ENCODE measurements at places on chromosomes 4 and X. TPM values are rescaled to one million over a fixed set of nuclear protein-coding genes. Genes with fewer than 3 reads are reported as not detected.

DNA sequence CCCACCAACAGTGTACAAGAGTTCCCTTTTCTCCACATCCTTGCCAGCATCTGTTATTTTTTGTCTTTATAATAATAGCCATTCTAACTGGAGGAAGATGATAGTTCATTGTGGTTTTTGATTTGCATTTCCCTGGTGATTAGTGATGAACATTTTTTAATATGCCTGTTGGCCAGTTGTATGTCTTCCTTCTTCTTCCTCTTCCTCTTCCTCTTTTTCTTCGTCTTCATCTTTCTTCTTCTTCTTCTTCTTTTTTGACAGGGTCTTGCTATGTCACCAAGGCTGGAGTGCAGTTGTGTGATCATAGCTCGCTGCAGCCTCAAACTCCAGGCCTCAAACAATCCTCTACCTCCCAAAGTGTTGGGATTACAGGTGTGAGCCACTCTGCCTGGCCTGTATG is 87.4 kb downstream of the CCDC160 start:
- no peak overlapping the region for H3K27ac ChIP-seq
- no peaks in the 10 kb centered on the region for H3K36me3 ChIP-seq
- H3K4me3 ChIP-seq: no peak overlapping the region
- no peaks in the 10 kb centered on the region for H3K27me3 ChIP-seq
- no peak for DNase-seq

GRCh38 chr4:59712470-59712869 is 1487.7 kb upstream of the ADGRL3 start:
- H3K4me1 ChIP-seq: no peaks in the 10 kb centered on the region
- no peaks in the 10 kb centered on the region for H3K27me3 ChIP-seq
- no peak overlapping the region for H3K27ac ChIP-seq
- DNase-seq: no peak

DNA sequence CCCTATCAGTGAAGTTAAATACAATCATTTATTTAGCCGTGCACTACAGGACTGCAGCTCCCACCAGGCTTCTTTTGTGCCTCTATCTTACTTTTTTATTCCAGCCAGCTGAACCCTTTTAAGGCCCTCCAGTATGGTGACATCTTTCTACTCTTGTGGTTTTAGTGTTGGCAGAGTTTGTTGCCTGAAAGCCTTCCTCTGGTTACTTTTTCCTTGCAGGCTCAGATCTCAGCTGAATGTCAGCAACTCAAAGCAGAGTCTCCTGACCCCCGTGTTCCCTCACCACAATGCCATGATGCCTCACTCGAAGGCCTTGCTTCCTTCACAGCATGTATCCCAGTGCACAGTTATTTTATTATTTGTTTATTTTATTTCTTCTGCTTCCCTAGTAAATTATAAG is 818.9 kb upstream of the LCORL start:
- no peaks in the 10 kb centered on the region for H3K4me1 ChIP-seq
- H3K4me3 ChIP-seq: no peak overlapping the region
- no peaks in the 10 kb centered on the region for H3K36me3 ChIP-seq
- H3K27me3 ChIP-seq: no peaks in the 10 kb centered on the region
- DNase-seq: no peak
- no peak overlapping the region for H3K27ac ChIP-seq

XKRX gene
- total RNA-seq: not detected

GRCh38 chrX:44274096-44274495 is 69.4 kb downstream of the EFHC2 start:
- DNase-seq: no peak
- H3K4me1 ChIP-seq: no peaks in the 10 kb centered on the region
- no peak overlapping the region for H3K4me3 ChIP-seq
- no peaks in the 10 kb centered on the region for H3K36me3 ChIP-seq
- no peaks in the 10 kb centered on the region for H3K27me3 ChIP-seq

DNA sequence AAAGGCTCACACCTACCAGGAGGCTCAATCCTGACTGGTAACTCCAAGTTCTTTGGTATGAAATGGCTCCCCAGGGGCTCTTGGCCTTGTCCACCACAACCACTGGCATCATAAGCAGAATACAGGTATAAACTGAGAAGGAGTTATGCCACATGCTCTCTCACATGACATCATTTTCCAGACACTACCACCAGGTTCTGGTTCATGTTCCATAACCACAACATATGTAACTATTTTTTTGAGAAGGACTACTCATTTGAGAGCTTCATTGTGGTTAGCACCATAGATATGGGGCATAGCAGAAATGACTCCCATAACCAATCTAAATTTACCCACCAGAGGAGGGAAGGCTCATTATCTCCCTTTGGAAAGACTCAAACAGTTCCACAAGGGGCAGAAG is 19.6 kb downstream of the PRDM5 start:
- H3K27ac ChIP-seq: no peak overlapping the region
- H3K36me3 ChIP-seq: no peaks in the 10 kb centered on the region
- H3K4me1 ChIP-seq: no peaks in the 10 kb centered on the region
- no peak for DNase-seq
- H3K27me3 ChIP-seq: no peaks in the 10 kb centered on the region

VEGFD gene
- not detected for total RNA-seq

- H3K36me3 ChIP-seq: no peaks in the 10 kb centered on the region
- no peaks in the 10 kb centered on the region for H3K27me3 ChIP-seq
- no peak overlapping the region for H3K27ac ChIP-seq
- H3K4me3 ChIP-seq: no peak overlapping the region
Measured at GRCh38 chr4:184104419-184105101, 113.1 kb downstream of the ENPP6 start.

GRCh38 chrX:3451571-3451970 is 105.1 kb upstream of the MXRA5 start:
- H3K4me1 ChIP-seq: peaks cover 26% of the 10 kb centered on the region
- DNase-seq: no peak
- H3K4me3 ChIP-seq: no peak overlapping the region
- H3K27ac ChIP-seq: peak overlapping the region; percentile 67

DNA sequence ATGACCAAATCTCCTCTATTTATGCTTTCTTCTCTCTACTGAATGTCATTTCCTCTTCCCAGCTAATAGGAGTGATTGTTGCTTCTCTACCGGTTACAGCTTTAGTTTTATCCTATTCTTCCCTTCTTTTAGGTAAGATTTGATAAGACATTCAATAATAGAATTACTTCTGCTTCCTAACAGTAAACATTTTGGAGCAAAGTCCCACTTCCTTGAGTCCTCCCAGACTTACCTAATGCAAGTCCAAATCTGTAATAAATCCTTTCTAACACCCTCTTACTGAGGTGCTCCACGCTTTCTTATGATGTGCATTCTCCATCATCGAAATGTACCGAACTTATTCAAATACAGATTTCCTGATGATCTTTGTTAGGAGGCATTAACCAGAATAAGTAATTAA is 79.2 kb upstream of the GPM6A start:
- no peak for DNase-seq
- H3K36me3 ChIP-seq: no peaks in the 10 kb centered on the region
- no peaks in the 10 kb centered on the region for H3K4me1 ChIP-seq
- no peaks in the 10 kb centered on the region for H3K27me3 ChIP-seq
- H3K4me3 ChIP-seq: no peak overlapping the region
- H3K27ac ChIP-seq: no peak overlapping the region

DNA sequence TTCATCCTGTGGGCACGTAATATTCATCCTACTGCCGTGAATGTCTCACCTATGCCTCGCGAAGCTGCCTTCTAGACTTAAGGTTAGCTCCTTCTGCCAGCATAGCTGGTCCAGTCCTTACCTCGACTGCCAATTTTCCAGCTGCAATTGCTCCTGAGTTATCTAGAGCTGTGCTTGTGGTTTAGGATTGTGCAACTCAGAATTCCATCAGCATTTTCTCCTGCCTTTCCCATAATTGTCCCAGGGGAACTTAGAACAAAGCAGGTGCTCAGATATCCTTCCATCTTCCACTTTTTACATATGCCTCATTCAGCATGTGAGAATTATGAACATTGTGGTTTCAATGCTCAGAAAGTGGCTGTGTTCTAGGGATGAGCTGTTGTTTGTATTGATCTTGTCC is 131.4 kb upstream of the ADGRL3 start:
- no peaks in the 10 kb centered on the region for H3K4me1 ChIP-seq
- H3K27me3 ChIP-seq: no peaks in the 10 kb centered on the region
- no peak for DNase-seq
- no peaks in the 10 kb centered on the region for H3K36me3 ChIP-seq
- no peak overlapping the region for H3K27ac ChIP-seq

COL25A1 gene
- total RNA-seq: not detected

GRCh38 chrX:149363965-149364364 is 141.1 kb downstream of the IDS start:
- no peak for DNase-seq
- H3K27me3 ChIP-seq: no peaks in the 10 kb centered on the region
- H3K27ac ChIP-seq: no peak overlapping the region
- H3K4me3 ChIP-seq: no peak overlapping the region
- no peaks in the 10 kb centered on the region for H3K36me3 ChIP-seq

- no peaks in the 10 kb centered on the region for H3K36me3 ChIP-seq
- no peaks in the 10 kb centered on the region for H3K27me3 ChIP-seq
- no peak overlapping the region for H3K27ac ChIP-seq
- no peak for DNase-seq
Measured at GRCh38 chr4:123346951-123347350, 49.6 kb upstream of the SPRY1 start.

- DNase-seq: peak; percentile 92
- H3K4me1 ChIP-seq: peaks cover 7% of the 10 kb centered on the region
- no peak overlapping the region for H3K27ac ChIP-seq
- no peaks in the 10 kb centered on the region for H3K36me3 ChIP-seq
- no peak overlapping the region for H3K4me3 ChIP-seq
Measured at GRCh38 chr4:122045533-122045932, 93.7 kb upstream of the TRPC3 start.

NR3C2 gene
- total RNA-seq: not detected

HSFX1 gene
- 0.25 TPM for total RNA-seq

POU4F2 gene
- total RNA-seq: not detected

GRCh38 chr4:63663870-63664269 is 745.4 kb downstream of the TECRL start:
- DNase-seq: no peak
- no peak overlapping the region for H3K4me3 ChIP-seq
- H3K27ac ChIP-seq: no peak overlapping the region
- no peaks in the 10 kb centered on the region for H3K27me3 ChIP-seq
- H3K4me1 ChIP-seq: no peaks in the 10 kb centered on the region
- H3K36me3 ChIP-seq: no peaks in the 10 kb centered on the region

GRCh38 chr4:61320154-61320553 is 120.0 kb downstream of the ADGRL3 start:
- no peak overlapping the region for H3K4me3 ChIP-seq
- H3K4me1 ChIP-seq: no peaks in the 10 kb centered on the region
- no peaks in the 10 kb centered on the region for H3K36me3 ChIP-seq
- no peaks in the 10 kb centered on the region for H3K27me3 ChIP-seq

DNA sequence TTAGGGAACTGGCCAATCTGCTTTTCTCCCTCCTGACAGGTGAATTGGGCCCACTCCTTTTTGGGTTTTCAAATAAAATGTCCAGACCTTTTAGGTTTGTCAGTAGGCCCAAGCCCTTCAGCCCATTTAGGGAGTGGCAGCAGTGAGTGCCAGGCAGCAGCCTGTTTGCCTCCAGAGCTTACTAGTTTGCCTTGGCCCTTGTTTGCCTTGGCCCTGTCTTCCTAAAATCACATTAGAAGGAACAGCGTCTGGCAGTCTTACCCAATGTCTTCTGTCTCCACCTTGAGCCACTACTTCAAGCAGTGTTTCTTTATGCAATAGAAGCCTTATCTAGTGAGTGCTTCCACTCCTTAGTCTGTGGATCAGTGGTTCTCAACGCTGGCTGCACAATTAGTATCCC is 117.1 kb downstream of the TMEM164 start:
- no peak overlapping the region for H3K27ac ChIP-seq
- H3K27me3 ChIP-seq: no peaks in the 10 kb centered on the region
- H3K4me1 ChIP-seq: no peaks in the 10 kb centered on the region
- no peak overlapping the region for H3K4me3 ChIP-seq
- no peaks in the 10 kb centered on the region for H3K36me3 ChIP-seq

DNA sequence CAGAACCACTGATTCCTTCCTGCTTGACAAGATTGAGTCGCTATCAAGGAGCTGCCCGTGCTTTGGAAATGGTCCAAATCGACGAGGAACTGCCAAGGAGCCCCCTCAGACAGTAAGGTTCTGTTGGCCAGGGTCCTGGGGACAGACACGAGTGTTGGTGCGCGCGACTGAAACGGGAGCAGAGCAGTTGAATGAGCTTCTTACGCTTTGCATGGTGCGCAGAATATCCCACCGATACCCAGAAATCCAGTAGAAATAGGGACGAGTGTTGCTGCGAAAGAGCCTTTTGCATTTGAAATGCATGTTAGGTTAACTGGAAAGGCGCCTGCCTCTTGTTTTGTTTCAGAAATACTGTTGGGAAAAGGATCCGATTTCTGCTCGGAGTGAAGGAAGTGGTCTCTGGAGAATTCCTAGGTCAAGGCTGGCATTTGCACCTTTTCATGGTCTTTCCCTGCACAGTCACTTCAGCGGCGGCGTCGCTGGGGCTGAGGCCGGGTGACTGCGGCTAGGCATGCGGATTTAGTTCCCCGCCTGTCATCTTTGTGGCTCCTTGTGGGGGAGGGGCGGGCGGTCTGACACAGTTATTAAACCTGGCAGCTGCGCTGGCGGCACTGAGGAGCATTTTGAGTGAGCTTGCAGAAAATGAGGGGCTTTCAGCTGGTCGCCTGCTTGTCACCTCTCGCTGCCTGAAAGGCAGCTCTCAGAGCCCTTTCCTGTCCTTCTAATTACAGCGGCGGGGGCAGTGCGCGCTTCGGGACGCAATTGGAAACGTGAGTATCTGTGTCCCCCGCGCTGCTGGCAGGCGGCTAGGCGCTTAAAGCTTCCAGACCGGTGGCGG is 51.5 kb upstream of the TRIM2 start:
- H3K4me1 ChIP-seq: peaks cover 7% of the 10 kb centered on the region
- no peaks in the 10 kb centered on the region for H3K27me3 ChIP-seq
- no peaks in the 10 kb centered on the region for H3K36me3 ChIP-seq
- DNase-seq: peak; percentile 53
- no peak overlapping the region for H3K27ac ChIP-seq

GRCh38 chr4:143700416-143701352 is at the start of gene FREM3:
Gene FREM3 (minus strand): TSS chr4:143700675. CDS start chr4:143700675, 0 bp downstream.
- peak; percentile 17 for DNase-seq
- H3K36me3 ChIP-seq: no peaks in the 10 kb centered on the region
- H3K27ac ChIP-seq: no peak within 1 kb of the TSS
- peak within 1 kb of the TSS; percentile 54 for H3K4me3 ChIP-seq
